ENCODE measurements at places on chromosomes 13 and 19. TPM values are rescaled to one million over a fixed set of nuclear protein-coding genes. Genes with fewer than 3 reads are reported as not detected.

RFPL4A gene
- not detected for total RNA-seq

FOXA3 gene
- 15.1 TPM for total RNA-seq

IFNL1 gene
- total RNA-seq: not detected

ZNF724 gene
- 77.5 TPM for total RNA-seq

CPB2 gene
- total RNA-seq: not detected

- H3K27ac ChIP-seq: no peak overlapping the region
- no peaks in the 10 kb centered on the region for H3K36me3 ChIP-seq
- H3K4me1 ChIP-seq: peaks cover 17% of the 10 kb centered on the region
- DNase-seq: no peak
- no peak overlapping the region for H3K4me3 ChIP-seq
Measured at GRCh38 chr19:55554302-55554701, 9.0 kb upstream of the SBK3 start.

GRCh38 chr13:110310541-110311442 is 3.7 kb downstream of the COL4A2 start:
- peaks cover 6% of the 10 kb centered on the region for H3K36me3 ChIP-seq
- peaks cover 14% of the 10 kb centered on the region for H3K4me1 ChIP-seq
- DNase-seq: no peak

DNA sequence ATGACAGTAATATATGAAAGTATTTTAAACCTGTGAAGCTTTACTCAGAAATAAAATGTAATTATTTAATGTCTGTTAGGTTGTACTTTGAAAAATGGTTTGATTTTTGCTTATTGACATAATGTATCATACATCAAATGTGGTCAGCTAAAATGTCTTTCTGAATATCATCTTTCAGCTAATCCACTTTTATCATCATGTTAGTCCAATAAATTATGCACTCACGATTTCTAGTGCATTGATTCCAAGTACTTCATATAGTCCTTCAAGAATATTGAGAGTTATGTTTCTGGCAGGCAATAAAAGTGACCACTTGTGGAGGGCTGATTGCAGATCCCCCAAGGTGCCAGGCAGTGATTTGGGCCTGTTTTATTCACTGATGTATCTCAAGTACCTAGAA is 1204.1 kb downstream of the OLFM4 start:
- H3K36me3 ChIP-seq: no peaks in the 10 kb centered on the region
- DNase-seq: no peak
- H3K4me3 ChIP-seq: no peak overlapping the region

DNA sequence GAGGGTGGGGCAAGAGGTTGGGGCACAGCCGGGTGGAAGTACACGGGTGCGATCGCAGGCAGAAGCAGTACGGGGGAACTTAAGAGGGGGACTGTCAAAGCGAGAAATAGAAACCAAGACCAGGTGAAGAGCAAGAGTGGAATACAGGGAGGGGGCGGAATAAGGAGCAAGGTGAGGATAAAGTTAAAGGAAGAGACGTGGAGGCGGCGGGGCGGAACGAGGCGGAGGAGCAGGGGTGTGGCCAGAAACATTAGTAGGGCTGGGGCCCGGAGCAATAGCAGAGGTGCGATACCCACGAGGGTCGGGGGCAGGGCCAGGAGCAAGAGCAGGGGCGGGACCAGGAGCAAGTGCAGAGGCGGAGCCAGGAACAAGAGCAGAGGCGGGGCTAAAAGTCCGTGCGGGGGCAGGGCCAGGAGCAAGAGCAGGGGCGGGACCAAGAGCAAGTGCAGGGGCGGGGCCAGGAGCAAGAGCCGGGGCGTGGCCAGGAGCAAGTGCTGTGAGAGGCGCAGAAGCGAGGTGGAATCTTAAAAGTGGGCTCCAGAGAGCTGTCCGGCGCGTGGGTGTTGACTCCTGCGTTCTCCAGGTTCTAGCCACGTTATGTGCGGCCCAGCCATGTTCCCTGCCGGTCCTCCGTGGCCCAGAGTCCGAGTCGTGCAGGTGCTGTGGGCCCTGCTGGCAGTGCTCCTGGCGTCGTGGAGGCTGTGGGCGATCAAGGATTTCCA is 1.2 kb downstream of the CATSPERG start:
- peak overlapping the region; percentile 78 for H3K27ac ChIP-seq
- peak overlapping the region; percentile 82 for H3K4me3 ChIP-seq
- H3K4me1 ChIP-seq: peaks cover 10% of the 10 kb centered on the region
- DNase-seq: peak; percentile 99
- no peaks in the 10 kb centered on the region for H3K27me3 ChIP-seq

DNA sequence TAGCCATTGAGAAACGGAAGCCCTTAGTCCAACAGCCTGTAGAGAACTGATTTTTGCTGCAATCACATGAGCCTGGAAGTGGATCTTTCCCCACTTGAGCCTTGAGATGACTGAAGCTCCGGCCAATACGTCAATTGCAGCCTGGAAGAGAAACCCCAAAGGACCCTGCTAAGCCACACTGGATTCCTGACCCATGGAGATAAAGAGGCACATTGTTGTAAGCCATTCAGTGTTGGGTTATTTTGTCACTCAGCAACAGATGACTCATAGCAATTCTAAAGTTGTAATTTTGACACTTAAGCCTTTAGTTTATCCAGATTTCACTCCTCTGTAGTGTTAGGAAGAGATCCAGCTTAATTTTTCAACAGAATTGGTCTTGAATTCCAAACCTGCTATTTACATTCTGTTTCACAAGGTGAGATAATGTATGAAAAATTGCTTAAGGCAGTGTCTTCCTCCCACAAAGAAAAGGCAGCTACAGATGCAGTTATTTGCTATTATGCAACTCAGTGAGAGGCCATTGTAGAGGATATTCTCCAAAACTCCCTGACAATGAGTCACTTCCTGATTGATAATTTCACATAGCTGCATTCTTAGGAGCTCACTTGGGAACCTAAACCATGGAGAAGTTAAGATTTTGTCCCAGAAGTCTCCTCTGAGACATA is 59.4 kb upstream of the TSHZ3 start:
- no peak for DNase-seq
- H3K4me1 ChIP-seq: peaks cover 12% of the 10 kb centered on the region
- no peaks in the 10 kb centered on the region for H3K36me3 ChIP-seq
- no peaks in the 10 kb centered on the region for H3K27me3 ChIP-seq

All from GM23338 (cell line).